Activated CD4-positive, alpha-beta T cell treated with anti-CD3 and anti-CD28 coated beads, Interleukin-2, amount 10 ng/mL, durations not matched to agents 24 days and 14 days (primary cell): ENCODE measurements at places on chromosomes 13 and 19. TPM values are rescaled to one million over a fixed set of nuclear protein-coding genes. Genes with fewer than 3 reads are reported as not detected.

The RAVER1 gene
- 96.1 and 108 TPM in 2 replicates for total RNA-seq

The TMPRSS9 gene
- 0.09 TPM in 1 of 2 replicates, not detected in the other for total RNA-seq

The GIPR gene
- total RNA-seq = 4.2 and 5.8 TPM in 2 replicates

The URAD gene
- not detected in 2 replicates for total RNA-seq

The HSD11B1L gene
- 2.2 and 2.6 TPM in 2 replicates for total RNA-seq

The OR7D2 gene
- 0.37 and 0.80 TPM in 2 replicates for total RNA-seq

The ZNF677 gene
- total RNA-seq = 0.91 and 1.8 TPM in 2 replicates

The CGB5 gene
- total RNA-seq = not detected in 2 replicates

The SLC46A3 gene
- 3.1 and 3.3 TPM in 2 replicates for total RNA-seq

The MRPL4 gene
- 163 and 174 TPM in 2 replicates for total RNA-seq

The GJA3 gene
- total RNA-seq = 0.02 TPM in 1 of 2 replicates, not detected in the other

The UNC13A gene
- total RNA-seq = 0.02 TPM in 2 replicates

The ZNF543 gene
- total RNA-seq = 4.9 and 5.3 TPM in 2 replicates

The NAPSA gene
- 13.6 and 18.0 TPM in 2 replicates for total RNA-seq

The SIN3B gene
- 40.2 and 43.9 TPM in 2 replicates for total RNA-seq

The CYP2A7 gene
- not detected in 2 replicates for total RNA-seq

The SAE1 gene
- 147 and 151 TPM in 2 replicates for total RNA-seq
